ENCODE measurements at places on chromosomes 11 and 22.

- DNase-seq: no peak
Observed at GRCh38 chr11:15148169-15148568, 33.4 kb downstream of the INSC start.

- no peak for DNase-seq
Observed at GRCh38 chr11:64251753-64252002, 348 bp downstream of the PLCB3 start.

DNA sequence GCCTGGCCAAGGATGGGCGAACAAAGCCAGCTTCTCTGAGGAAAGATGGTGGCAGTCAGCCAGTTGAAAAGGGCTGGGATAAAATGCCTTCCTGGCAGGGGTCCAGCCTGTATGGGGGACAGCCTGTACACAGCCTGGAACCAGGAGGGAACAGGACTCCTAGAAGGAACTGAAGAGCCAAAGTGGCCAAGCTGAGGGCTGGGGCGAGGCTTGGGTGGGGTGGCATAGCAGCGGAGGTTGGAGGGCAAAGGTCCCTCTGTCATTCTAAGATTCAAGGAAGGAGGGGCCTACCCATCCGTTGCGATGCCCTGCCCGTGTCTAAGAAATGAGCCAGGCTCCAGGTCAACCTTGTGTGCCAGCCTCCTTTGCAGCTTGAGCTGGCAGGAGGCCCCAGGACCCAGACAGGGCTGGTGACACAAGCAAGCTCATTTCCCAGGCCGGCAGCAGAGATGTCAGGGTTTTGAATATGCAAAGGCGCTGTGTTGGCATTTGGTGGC is 22.6 kb downstream of the FADD start:
- no peak for DNase-seq

DNA sequence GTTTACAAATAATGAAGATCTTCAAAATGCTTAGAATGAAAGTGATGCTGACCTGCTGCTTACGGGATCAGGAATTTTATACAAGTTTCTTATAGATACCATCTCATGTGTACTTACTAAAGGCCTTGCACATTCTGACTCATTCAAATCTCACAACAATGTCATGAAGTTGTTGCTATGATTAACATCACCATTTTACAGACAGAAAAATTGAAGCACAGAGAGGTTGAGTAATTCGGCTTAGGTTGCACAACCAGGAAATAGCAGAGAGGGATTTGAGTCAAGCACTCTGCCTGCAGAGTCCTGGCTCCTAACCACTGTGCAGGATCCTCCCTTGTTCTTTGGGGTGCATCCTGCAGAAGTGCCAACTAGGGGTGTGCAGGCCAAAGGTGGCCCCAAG is 471.9 kb downstream of the MIAT start:
- no peak for DNase-seq

- no peak for DNase-seq
Observed at GRCh38 chr11:66973956-66974580, 1.0 kb upstream of the C11orf86 start.

DNA sequence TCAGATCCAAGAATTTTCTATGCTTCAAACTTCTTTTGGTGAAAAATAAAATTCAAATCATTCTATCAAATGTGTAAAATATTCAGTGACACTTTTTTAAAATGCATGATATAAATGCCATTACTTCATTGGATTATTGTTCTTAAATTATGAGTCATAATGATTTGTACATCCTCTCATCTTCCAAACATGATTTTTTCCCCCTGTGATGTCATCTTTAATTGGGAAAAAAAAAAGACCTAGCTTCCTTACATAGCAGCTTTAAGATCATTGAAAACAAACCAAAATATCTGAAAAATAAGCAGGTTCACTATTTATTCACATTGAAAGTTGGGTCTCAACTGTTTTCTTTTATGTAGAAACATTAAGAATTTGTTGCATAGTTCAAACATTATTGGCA is 1549.4 kb downstream of the LRRC4C start:
- no peak for DNase-seq

- DNase-seq: peak; percentile 33
Observed at GRCh38 chr11:14499178-14499559, 442 bp downstream of the COPB1 start.

GRCh38 chr11:115645631-115646317 is 141.6 kb upstream of the CADM1 start:
- DNase-seq: no peak

GRCh38 chr11:83661491-83662350 is 375.6 kb upstream of the CCDC90B start:
- no peak for DNase-seq

DNA sequence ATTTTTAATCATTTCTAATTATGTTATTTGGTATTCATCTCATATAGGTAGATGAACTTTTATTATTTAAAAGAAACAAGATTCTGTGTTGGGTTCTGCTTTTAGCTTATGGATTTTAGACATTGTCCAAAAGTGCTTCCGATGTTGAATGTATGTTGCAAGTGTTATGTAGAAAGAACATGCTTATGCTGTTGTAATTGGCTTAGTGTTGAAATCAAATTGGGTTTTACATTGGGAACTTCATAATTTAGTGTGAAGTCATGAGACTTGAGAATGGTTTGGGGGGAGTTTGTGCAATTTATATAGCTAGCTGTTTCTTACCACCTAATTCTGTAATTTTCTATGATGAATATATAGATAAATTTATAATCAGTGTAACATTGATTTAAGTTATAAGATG is 3.6 kb downstream of the MTMR3 start:
- no peak for DNase-seq

GRCh38 chr22:38017272-38017920 is 33.0 kb upstream of the SOX10 start:
- DNase-seq: no peak

- no peak for DNase-seq
Observed at GRCh38 chr11:94151903-94152677, 23.4 kb downstream of the PANX1 start.

- no peak for DNase-seq
Observed at GRCh38 chr11:8258289-8258688, 5.4 kb downstream of the LMO1 start.

DNA sequence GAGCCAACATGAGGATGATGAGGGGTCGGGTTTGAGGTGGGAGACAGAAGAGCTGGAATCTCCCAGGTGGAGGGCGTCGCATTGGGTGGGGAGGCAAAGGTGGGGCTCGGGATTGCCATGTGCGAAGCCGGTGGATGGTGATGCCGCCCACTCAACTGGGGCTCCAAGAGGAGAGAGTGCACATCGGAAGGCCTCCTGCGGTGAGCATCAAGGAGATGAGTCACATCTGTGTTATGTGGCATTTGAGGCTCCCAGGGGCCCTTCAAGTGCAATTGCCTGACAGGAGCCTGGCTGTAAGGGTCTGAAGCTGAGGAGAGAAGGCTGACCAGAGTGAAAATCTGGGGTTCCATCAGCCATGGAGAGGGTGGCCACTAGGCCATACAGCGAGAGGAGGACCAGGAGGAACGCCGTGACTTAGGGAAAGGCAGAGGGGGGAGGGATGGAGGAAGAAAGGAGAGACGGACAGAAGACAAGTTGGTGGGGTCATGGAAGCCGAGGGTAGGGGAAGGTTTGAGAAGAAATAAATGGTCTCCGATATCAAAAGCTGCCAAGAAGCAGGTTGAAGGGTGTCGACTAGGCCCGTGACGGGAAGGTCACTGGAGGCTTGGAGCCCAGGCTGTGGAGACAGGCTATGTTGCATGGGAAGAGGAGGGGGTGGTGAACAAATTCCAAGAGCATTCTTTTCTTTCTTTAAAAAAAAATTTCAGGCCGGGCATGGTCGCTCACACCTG is 21.3 kb downstream of the RASD2 start:
- DNase-seq: no peak

- no peak for DNase-seq
Observed at GRCh38 chr11:17683377-17684161, 35.8 kb upstream of the MYOD1 start.

DNA sequence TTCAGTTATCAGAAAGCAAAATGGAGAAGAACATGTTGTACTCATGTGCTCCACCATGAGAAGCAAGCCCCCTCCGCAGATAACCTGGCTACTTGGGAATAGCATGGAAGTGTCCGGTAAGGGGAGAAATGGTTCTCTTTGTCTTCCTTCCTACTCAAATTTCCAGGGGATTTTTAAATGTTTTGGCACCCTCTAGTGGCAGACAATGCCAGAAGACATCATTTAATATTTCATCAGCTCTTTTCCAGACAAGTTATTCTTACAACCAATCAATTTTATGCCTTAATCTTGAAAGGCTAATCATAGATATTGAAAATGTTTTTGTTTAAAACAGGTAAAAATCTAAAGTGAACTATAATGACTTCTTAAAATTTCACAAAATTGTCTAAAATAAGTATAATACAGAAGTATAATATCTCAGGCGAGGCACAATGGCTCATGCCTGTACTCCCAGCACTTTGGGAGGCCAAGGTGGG is 15.7 kb downstream of the CRTAM start:
- DNase-seq: peak; percentile 49

- DNase-seq: no peak
Observed at GRCh38 chr11:78032090-78032489, 9.0 kb upstream of the KCTD14 start.

GRCh38 chr22:48496987-48497650 is 1330.6 kb downstream of the BRD1 start:
- no peak for DNase-seq

GRCh38 chr22:47783433-47784366 is 1021.2 kb downstream of the TBC1D22A start:
- DNase-seq: no peak

DNA sequence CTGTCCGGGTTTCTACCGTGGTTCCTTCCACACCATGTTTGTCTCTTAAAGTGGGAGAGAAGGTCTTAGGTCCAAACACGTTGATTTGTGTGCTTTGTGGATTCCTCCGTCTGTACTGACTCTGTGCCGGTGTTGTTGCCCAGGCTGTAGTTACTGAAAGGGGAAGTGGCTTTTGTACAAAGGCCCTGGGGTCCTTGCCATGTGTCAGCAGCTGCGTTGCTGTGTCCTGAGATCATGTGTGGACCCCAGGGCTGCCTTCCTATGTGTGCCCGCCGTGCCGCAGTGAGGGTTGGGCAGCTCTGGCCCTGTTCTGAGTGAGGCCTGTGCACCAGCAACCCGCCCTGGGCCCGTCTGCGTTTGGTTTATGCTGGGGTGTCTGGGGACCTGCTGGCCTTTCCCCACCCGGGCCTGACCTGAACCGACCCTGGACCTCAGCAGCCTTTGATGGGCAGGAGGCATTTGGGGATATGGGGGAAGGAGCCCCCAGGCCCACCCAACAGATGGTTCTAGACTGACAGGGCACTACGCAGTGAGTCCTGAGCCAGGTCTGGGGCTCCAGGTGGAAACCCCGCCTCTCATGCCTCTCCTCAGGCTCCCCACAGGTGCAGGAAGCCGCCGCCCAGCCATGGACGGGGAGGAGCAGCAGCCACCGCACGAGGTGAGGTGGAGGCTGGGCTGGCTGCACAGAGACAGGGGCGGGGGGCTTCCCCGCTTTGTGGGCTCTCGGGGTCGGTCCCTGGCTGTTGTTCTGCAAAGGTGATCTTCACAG is 6.9 kb downstream of the TRABD start:
- peak; percentile 46 for DNase-seq

- DNase-seq: no peak
Observed at GRCh38 chr11:116819049-116819448, 4.1 kb downstream of the APOA4 start.

DNA sequence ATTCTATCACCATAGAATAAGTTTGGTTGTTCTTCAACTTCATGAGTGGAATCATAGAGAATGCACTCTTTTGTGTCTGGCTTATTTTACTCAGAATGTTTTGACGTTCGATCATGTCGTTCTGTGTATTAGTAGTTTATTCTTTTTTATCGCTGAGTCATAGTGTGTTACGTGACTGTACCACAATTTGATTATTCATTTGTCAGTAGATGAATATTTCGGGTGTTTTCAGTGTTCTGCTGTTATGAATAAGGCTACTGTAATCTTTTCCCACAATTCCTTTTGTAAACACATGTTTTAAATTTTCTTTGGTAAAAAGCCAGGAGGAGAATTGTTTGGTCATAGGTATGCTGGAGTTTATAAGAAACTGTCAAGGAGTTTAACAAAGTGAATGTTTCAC is 279.9 kb upstream of the B3GAT1 start:
- DNase-seq: no peak
